Body of pancreas (tissue), 4 donors: ENCODE measurements at places on chromosomes 2 and 18. TPM values are rescaled to one million over a fixed set of nuclear protein-coding genes. Genes with fewer than 3 reads are reported as not detected.
A peak's percentile ranks its signal among the peaks of the same experiment; 100 is the strongest.

GRCh38 chr2:67476809-67477790, 80.0 kb downstream of the ETAA1 start:
- H3K4me3 ChIP-seq = no peak overlapping the region
- H3K27me3 ChIP-seq = no peaks in the 10 kb centered on the region
- peak; percentile 2 for DNase-seq
- H3K4me1 ChIP-seq = no peaks in the 10 kb centered on the region
- H3K36me3 ChIP-seq = no peaks in the 10 kb centered on the region
- no peak overlapping the region for H3K27ac ChIP-seq

- no peak overlapping the region for H3K27ac ChIP-seq
- H3K27me3 ChIP-seq = no peaks in the 10 kb centered on the region
- no peak overlapping the region for H3K4me3 ChIP-seq
- DNase-seq = no peak
Observed at GRCh38 chr18:9563331-9563730, 51.0 kb downstream of the PPP4R1 start.

- H3K27me3 ChIP-seq = no peaks in the 10 kb centered on the region
- no peak overlapping the region for H3K27ac ChIP-seq
Observed at GRCh38 chr2:142693171-142693950, 184.1 kb upstream of the KYNU start.

- no peak overlapping the region for H3K27ac ChIP-seq
- no peaks in the 10 kb centered on the region for H3K36me3 ChIP-seq
- no peaks in the 10 kb centered on the region for H3K27me3 ChIP-seq
Observed at GRCh38 chr2:196337208-196337953, 166.0 kb upstream of the STK17B start.

- no peaks in the 10 kb centered on the region for H3K36me3 ChIP-seq
- peaks cover 12% of the 10 kb centered on the region for H3K4me1 ChIP-seq
- H3K27me3 ChIP-seq = no peaks in the 10 kb centered on the region
Observed at GRCh38 chr2:219772103-219772635, 144.7 kb downstream of the SLC4A3 start.

GRCh38 chr18:3246635-3247239, 864 bp upstream of the MYL12A start:
- peak; percentile 56 for DNase-seq
- H3K4me3 ChIP-seq = peak overlapping the region; percentile 12
- H3K36me3 ChIP-seq = no peaks in the 10 kb centered on the region
- H3K27ac ChIP-seq = peak overlapping the region; percentile 99
- H3K4me1 ChIP-seq = peaks cover 44% of the 10 kb centered on the region
- no peaks in the 10 kb centered on the region for H3K27me3 ChIP-seq

- H3K4me3 ChIP-seq = no peak overlapping the region
- peaks cover 6% of the 10 kb centered on the region for H3K4me1 ChIP-seq
- no peak overlapping the region for H3K27ac ChIP-seq
- DNase-seq = no peak
- no peaks in the 10 kb centered on the region for H3K27me3 ChIP-seq
Observed at GRCh38 chr18:32293107-32293506, 103.3 kb downstream of the MEP1B start.

DNA sequence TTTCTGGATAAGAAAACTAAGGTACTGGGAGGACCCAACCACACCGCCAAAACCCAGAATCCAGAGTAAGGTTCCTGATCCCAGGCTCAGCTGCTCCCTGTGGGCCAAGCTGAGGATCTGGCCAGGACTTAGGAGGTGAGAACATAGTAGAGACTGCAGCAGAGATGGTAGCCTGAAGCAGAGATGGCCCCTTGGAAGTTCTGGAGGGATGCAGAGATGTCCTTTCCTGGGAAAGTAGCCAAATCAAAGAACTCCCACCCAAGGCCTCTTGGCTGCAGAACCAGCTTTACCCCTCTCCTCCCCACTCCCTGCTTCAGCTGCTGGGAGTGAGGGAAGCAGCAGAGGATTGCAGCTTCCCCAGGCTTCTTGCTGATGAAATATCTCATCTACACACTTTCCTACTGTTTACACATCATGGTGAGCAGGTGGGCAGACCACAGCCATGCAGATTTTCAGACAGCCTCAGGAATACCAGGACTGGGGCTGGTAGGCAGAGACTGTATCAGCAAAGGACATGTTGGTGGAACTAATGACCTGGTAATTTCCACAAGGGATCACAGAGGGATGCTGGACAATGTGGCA, 32.7 kb downstream of the TMEM17 start:
- H3K27ac ChIP-seq = no peak overlapping the region
- DNase-seq = no peak
- H3K4me1 ChIP-seq = peaks cover 27% of the 10 kb centered on the region
- no peak overlapping the region for H3K4me3 ChIP-seq

DNA sequence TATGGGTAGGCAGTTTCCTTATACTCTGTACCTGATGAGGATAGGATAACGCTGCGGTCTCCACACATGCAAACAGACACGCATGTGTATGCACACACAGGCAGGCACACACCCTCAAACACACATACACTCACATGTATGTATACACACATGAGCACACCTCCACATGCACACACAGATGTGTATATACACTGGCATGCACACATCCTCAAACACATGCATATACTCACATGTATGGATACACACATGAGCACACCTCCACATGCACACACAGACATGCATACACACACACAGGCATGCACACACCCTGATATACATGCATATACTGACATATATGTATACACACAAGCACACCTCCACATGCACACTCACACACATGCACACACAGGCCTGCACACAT, 267.8 kb upstream of the HDAC4 start:
- H3K4me1 ChIP-seq = no peaks in the 10 kb centered on the region
- H3K36me3 ChIP-seq = no peaks in the 10 kb centered on the region
- DNase-seq = no peak
- no peak overlapping the region for H3K27ac ChIP-seq
- no peak overlapping the region for H3K4me3 ChIP-seq

- no peaks in the 10 kb centered on the region for H3K27me3 ChIP-seq
- H3K27ac ChIP-seq = no peak overlapping the region
- H3K4me3 ChIP-seq = no peak overlapping the region
- no peak for DNase-seq
- H3K36me3 ChIP-seq = no peaks in the 10 kb centered on the region
Observed at GRCh38 chr2:155442088-155442487, 743.6 kb downstream of the KCNJ3 start.

- no peaks in the 10 kb centered on the region for H3K4me1 ChIP-seq
- H3K27me3 ChIP-seq = no peaks in the 10 kb centered on the region
- no peak overlapping the region for H3K4me3 ChIP-seq
- no peaks in the 10 kb centered on the region for H3K36me3 ChIP-seq
- no peak overlapping the region for H3K27ac ChIP-seq
Observed at GRCh38 chr18:43819397-43819796, 542.1 kb upstream of the SYT4 start.

The C1QL2 gene
- total RNA-seq = not detected

DNA sequence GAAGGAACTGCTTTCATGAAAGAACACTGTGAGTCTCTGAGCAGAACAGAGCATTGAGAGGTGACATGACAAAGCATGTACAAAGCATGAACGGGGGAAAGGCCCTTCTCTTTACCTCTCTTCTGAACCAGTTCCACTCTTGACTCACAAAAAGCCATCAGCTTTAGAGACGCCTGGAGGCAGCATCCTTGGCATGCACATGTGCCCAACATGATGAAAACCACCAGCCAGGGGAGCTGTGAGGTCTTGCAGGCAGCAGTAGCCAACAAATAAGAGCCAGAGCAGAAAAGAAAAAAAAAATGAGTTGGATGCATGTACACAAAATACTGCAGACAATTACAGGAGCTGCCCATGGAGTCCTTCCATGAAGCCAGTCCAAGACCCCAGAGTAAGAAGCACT, 95.5 kb upstream of the AGAP1 start:
- no peaks in the 10 kb centered on the region for H3K4me1 ChIP-seq
- no peak for DNase-seq
- H3K27ac ChIP-seq = no peak overlapping the region
- H3K27me3 ChIP-seq = no peaks in the 10 kb centered on the region
- H3K4me3 ChIP-seq = no peak overlapping the region
- no peaks in the 10 kb centered on the region for H3K36me3 ChIP-seq

- no peak for DNase-seq
- no peaks in the 10 kb centered on the region for H3K27me3 ChIP-seq
- H3K4me3 ChIP-seq = peak overlapping the region; percentile 72
- peaks cover 10% of the 10 kb centered on the region for H3K36me3 ChIP-seq
- H3K4me1 ChIP-seq = peaks cover 50% of the 10 kb centered on the region
Observed at GRCh38 chr2:85326406-85327159, 1.2 kb downstream of the TGOLN2 start.

The ESPNL gene
- not detected for total RNA-seq

The FAM228A gene
- not detected for total RNA-seq

DNA sequence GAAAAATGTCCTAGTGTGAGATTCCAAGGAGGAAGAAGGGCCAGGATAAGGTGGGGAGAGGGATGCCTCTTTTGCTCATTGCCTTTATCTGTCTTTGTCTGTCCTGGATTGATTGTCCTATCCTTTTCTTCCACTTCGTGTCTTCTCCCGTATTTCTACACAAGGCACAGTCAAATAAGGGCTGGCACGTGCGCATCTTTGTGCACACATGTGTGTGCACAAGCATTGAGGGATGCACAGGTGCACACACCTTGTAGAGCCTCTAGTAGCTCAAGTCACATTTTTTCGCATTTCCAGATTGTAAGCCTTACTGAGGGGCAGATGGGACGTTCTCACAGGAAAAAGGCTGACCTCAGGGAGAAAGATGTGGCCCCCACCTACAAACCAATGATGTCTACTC, 170.2 kb upstream of the TNP1 start:
- no peaks in the 10 kb centered on the region for H3K36me3 ChIP-seq
- DNase-seq = no peak
- H3K27me3 ChIP-seq = no peaks in the 10 kb centered on the region
- H3K4me3 ChIP-seq = no peak overlapping the region

- no peak for DNase-seq
- no peaks in the 10 kb centered on the region for H3K36me3 ChIP-seq
- H3K27me3 ChIP-seq = no peaks in the 10 kb centered on the region
- no peak overlapping the region for H3K4me3 ChIP-seq
- H3K4me1 ChIP-seq = no peaks in the 10 kb centered on the region
Observed at GRCh38 chr2:98127229-98127989, 40.4 kb downstream of the VWA3B start.

DNA sequence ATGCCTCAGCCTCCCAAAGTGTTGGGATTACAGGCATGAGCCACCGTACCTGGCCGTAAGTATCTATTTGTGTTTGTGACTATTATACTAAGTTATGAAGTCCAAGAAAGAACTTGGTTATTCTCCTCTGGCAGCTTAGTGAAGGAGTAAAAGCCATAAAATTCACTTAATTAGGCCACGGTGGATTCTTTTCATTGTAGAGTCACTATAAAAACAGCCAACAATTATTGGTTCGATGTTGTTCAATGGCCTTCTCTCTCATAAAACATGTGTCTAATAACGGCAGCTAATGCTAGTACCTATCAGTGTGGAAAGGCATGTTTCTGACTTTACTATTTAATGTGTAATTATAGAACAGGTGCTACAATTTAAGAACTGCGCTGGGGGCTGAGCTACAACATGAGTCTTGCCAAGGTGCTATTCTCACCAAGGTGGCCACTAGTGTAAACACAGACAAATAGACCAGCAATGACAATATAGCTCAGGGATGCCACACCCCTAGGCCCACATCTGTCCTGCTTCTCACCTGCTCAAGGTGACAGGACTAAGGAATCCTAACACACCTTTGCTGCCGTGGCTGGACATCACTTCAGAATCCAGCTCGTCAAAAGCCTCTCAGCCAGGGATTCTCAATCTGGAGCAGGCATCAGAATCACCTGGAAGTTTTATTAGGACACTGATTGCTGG, 17.2 kb downstream of the ATP8B1 start:
- H3K4me3 ChIP-seq = no peak overlapping the region
- no peaks in the 10 kb centered on the region for H3K27me3 ChIP-seq
- peak overlapping the region; percentile 21 for H3K27ac ChIP-seq
- H3K36me3 ChIP-seq = no peaks in the 10 kb centered on the region
- no peak for DNase-seq

- H3K36me3 ChIP-seq = no peaks in the 10 kb centered on the region
- no peak overlapping the region for H3K27ac ChIP-seq
- peaks cover 30% of the 10 kb centered on the region for H3K4me1 ChIP-seq
- no peak overlapping the region for H3K4me3 ChIP-seq
- peak; percentile 33 for DNase-seq
- H3K27me3 ChIP-seq = no peaks in the 10 kb centered on the region
Observed at GRCh38 chr18:45962461-45962860, 4.7 kb downstream of the EPG5 start.

DNA sequence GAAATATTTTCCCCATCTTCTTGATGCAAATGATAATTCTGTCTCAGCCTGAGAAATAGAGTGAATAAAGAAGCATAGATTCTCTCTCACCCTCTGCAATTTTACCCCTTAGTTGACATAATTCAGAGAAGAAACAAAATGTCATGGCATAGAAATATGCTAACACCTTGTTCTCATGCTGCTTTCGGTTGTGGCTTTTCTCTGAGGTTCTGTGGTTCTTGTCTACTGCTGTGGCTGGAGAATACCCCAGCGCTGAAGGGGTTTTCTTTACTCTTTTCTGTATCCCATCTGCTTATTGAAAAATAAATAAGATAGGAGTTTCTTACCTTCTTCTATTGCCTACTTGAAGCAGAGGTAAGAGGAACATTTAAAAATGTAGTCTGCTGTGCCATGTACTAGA, 15.4 kb upstream of the RAB27B start:
- no peaks in the 10 kb centered on the region for H3K4me1 ChIP-seq
- H3K36me3 ChIP-seq = no peaks in the 10 kb centered on the region
- DNase-seq = no peak

The SNED1 gene
- total RNA-seq = 13.5 TPM
